ENCODE measurements at places on chromosomes 7 and 10. TPM values are rescaled to one million over a fixed set of nuclear protein-coding genes. Genes with fewer than 3 reads are reported as not detected.

The CYP3A7 gene
- not detected for total RNA-seq

The BBS9 gene
- 37.2 TPM for total RNA-seq

The AKR1D1 gene
- not detected for total RNA-seq

The AZGP1 gene
- 1.3 TPM for total RNA-seq

GRCh38 chr7:141302617-141303016 is 228.8 kb downstream of the TMEM178B start:
- H3K4me3 ChIP-seq = no peak overlapping the region
- no peaks in the 10 kb centered on the region for H3K36me3 ChIP-seq
- no peak overlapping the region for H3K27ac ChIP-seq
- DNase-seq = no peak

GRCh38 chr7:5143106-5143505 is 46.9 kb upstream of the WIPI2 start:
- no peak overlapping the region for H3K27ac ChIP-seq
- DNase-seq = no peak
- H3K4me3 ChIP-seq = no peak overlapping the region
- no peaks in the 10 kb centered on the region for H3K27me3 ChIP-seq
- H3K36me3 ChIP-seq = no peaks in the 10 kb centered on the region

DNA sequence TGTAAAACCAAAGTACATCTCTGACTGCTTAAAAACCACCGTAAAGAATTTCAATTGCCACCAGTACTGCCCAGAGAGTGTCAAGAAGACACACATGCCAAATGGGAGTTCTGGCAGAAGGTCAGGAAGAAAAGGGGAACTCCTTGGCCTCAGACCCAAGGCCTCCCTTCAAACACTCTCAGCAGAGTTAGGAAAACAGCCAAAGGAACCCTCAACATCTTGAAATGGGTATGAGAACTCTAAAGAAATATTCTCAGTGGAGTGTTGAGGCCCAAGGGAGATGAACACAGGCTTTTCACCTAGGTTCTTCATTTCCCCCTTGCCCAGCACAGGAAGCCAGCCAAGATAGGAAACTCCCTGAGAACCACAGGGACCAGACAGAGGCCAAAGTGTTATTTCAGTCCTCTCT is 96.1 kb upstream of the ASAH2 start:
- no peaks in the 10 kb centered on the region for H3K27me3 ChIP-seq
- H3K4me3 ChIP-seq = no peak overlapping the region
- no peaks in the 10 kb centered on the region for H3K4me1 ChIP-seq
- H3K36me3 ChIP-seq = no peaks in the 10 kb centered on the region

- DNase-seq = no peak
- no peaks in the 10 kb centered on the region for H3K4me1 ChIP-seq
- no peaks in the 10 kb centered on the region for H3K27me3 ChIP-seq
- H3K36me3 ChIP-seq = no peaks in the 10 kb centered on the region
Measured at GRCh38 chr10:60349426-60349825, 40.2 kb downstream of the ANK3 start.

GRCh38 chr7:14196555-14196954 is 207.1 kb upstream of the ETV1 start:
- no peak overlapping the region for H3K27ac ChIP-seq
- no peaks in the 10 kb centered on the region for H3K4me1 ChIP-seq
- no peaks in the 10 kb centered on the region for H3K27me3 ChIP-seq
- H3K4me3 ChIP-seq = no peak overlapping the region

DNA sequence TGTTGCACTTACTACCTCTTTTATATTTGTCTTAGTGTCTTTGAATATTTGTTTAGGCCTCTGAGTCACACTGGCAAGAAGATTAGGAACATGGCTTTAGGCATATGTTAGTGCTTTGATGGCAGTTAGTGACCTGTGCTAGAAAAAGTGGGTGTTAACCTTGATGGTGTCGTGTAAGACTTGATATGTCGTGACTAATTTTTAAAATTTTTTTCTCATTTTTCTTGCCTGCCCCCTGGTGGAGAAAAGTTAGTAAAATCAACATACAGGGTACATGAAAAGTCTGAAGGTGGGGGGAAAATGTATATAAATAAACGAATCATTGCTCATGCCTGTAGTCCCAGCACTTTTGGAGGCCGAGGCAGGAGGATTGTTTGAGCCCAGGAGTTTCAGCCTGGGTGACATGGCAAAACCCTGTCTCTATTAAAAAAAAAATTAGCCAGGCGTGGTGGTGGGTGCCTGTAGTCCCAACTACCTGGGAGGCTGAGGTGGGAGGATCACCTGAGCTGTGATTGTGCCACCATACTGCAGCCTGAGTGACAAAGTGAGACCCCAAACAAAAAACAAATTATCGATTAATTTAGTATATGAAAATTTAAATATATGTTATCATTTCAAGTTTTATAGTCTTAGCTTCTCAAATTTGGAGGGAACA is 44.6 kb downstream of the TAX1BP1 start:
- H3K27ac ChIP-seq = no peak overlapping the region
- peaks cover 2% of the 10 kb centered on the region for H3K36me3 ChIP-seq
- DNase-seq = no peak
- H3K4me1 ChIP-seq = no peaks in the 10 kb centered on the region
- H3K27me3 ChIP-seq = no peaks in the 10 kb centered on the region
- no peak overlapping the region for H3K4me3 ChIP-seq

GRCh38 chr10:28564905-28565304 is 32.0 kb downstream of the WAC start:
- H3K4me1 ChIP-seq = peaks cover 4% of the 10 kb centered on the region
- no peak for DNase-seq
- no peak overlapping the region for H3K4me3 ChIP-seq
- no peaks in the 10 kb centered on the region for H3K27me3 ChIP-seq
- H3K27ac ChIP-seq = no peak overlapping the region

DNA sequence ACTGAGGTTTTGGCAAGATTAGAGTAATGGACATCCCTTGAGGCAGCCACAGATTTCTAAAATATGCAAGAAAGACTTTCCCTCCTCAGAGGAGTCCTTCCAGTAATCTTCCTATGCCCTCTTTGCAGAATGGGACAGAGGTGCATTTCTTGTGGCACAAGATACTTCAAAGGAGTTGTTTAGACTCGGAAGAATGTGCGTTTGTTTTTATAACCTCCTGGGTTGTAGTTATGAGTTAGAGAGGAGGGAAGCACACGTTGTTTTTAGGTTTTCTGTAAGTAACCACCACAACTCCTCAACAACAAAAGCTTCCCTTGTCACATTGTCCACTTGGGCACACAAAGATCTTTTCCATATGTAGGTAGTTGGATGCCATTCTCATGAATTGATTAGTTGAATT is 78.1 kb upstream of the GLI3 start:
- no peaks in the 10 kb centered on the region for H3K36me3 ChIP-seq
- no peaks in the 10 kb centered on the region for H3K4me1 ChIP-seq
- H3K27ac ChIP-seq = no peak overlapping the region
- H3K4me3 ChIP-seq = no peak overlapping the region

GRCh38 chr10:123669886-123670285 is 3.7 kb downstream of the GPR26 start:
- H3K27ac ChIP-seq = no peak overlapping the region
- no peak for DNase-seq
- H3K4me3 ChIP-seq = no peak overlapping the region

- H3K36me3 ChIP-seq = peaks cover 2% of the 10 kb centered on the region
- no peaks in the 10 kb centered on the region for H3K4me1 ChIP-seq
- H3K27ac ChIP-seq = no peak overlapping the region
- no peak overlapping the region for H3K4me3 ChIP-seq
Measured at GRCh38 chr7:2227699-2228098, 5.0 kb downstream of the MAD1L1 start.

- no peaks in the 10 kb centered on the region for H3K36me3 ChIP-seq
- H3K4me1 ChIP-seq = no peaks in the 10 kb centered on the region
- DNase-seq = no peak
- H3K4me3 ChIP-seq = no peak overlapping the region
Measured at GRCh38 chr7:127417346-127417745, 24.8 kb upstream of the ZNF800 start.

GRCh38 chr10:51716981-51717380 is 17.6 kb upstream of the CSTF2T start:
- peak overlapping the region; percentile 32 for H3K27ac ChIP-seq

All from aorta (tissue), 5 donors.